ENCODE measurements at places on chromosomes 7 and 10.
A peak's percentile ranks its signal among the peaks of the same experiment; 100 is the strongest.

DNA sequence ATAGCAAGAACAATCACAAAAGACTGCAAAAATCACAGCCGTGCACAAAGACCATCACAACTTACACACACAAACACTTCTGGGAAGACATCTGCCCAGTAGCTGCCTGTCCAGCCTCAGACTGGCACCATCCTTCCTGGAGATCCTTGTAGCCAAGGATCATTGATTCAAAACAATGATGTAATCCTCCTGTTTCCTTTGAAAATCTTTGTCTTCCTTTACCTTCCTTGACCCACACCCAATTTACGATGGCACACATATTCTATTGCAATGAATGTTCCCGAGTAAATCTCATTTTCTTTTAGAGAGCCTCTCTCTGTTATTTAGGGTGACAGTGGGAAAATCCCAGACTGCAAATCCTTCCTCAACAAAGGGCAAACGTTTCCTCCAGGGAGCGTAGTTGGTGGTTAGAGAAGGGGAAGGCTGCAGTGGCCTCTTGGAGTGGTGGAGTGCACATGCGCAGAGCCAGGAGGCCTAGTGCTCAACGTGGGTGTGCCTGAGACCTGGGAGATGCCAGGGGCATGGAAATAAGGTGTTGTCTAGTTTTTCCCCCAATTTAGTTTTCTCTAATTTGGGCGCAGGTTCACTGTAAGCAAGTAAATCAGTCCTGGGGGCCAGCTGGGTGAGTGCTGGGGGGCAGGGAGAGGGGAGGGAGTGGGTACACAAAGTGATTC lies 3.1 kb upstream of the INPP5A start:
- DNase-seq = no peak

- no peak for DNase-seq
These were observed 984.7 kb upstream of the CELF2 start for GRCh38 chr10:10032991-10033390.

DNA sequence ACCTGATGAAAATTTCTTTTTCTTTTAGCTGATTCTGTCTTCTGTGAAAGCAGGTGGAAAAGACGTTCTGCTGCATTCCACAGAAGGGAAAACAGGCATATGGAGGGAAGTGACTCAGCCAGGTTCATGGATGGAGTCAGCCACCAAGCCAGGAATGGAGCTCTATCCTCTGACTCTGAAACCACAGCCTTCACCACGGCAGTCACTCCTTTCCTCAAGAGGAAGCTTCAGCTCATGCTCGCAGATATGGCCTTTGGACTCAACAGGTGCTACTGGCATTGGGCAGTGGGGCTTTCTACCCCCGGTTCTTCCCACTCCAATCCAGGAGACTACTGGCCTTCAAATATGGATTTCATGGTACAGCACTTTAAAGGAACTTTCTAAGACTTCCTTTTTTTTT lies 11.5 kb upstream of the PLAU start:
- no peak for DNase-seq

DNA sequence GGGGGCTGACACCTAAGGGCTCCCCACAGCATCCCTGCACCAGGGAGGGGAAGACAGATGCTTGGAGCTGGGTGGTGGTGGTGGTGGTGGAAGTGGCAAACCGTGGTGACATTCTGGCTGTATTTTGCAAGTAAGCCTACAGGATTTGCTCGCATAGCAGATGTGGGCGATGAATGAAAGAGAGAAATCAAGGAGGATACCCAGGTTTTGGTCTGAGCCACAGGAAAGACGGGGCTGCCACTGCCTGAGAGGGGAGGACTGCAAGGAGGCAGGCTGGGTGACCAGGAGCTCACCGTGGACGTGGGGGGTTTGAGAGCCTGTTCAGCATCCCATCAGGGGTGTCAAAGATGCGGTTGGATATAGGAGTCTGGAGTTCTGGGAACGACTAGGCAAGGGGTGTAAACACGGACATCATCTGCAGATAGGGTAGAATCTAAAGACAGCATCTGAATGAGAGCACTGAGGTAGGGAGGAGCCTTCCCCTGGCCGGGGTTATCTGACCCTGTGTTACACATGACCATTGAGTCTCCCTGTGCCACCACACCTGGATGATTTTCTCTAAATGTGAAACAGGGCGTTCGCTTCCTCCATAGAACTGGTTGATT lies 49.7 kb downstream of the TSPAN15 start:
- no peak for DNase-seq

DNA sequence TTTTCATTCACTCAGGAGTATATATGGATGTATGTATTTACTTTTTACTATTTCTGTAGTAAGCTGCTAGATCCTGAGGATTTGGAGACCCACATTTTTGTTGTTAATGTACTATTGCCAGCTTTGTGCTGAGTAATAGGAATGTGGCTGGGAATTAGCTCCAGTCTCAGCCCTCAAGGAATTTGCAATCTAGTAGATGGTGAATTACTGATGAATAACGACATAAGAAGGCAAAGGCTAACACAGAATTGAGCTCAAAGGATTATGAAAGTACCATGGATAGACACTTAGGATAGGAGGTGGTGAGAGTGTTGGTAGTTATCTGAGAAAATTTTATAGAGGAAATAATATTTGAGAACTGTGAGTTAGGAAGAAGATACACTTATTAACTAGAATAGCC lies 19.9 kb downstream of the CASD1 start:
- DNase-seq = no peak

DNA sequence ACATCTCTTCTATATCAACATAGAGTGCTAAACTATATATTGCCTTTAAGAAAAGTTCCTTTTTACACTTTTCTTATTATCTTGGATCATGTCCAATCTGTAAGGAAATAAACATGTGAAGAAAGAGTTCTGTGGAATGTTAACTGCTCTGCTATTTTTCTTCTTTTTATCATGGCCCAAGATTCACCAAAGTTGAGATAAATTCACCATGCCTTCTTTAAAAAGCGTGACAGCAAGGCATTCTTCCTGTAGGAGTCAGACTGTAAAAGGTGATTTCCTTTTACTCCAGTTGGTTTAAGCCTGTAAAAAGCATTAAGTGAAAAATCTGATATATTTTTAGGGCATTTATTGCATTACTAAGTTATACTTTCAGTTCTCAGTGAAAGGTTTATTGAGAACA lies 165.7 kb upstream of the FZD1 start:
- no peak for DNase-seq

DNA sequence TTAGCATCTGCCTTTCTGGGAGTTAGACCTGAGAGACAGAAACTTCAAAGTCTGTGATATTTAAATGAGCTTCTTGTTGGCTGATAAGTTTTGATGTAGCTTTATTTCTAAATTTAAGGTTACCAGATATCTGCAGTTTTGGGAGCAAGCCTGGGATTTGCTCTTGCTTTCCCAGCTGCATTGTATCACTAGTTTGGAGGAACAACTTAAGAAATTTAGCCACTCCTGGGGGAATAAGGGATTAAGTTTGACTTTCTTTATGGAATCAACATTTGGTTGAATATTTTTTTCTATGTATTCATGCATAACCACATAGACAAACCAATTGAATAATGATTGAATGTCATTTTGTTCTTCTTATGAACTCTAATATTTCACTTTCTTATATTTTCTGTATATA lies 178.6 kb downstream of the POLR1F start:
- DNase-seq = no peak

DNA sequence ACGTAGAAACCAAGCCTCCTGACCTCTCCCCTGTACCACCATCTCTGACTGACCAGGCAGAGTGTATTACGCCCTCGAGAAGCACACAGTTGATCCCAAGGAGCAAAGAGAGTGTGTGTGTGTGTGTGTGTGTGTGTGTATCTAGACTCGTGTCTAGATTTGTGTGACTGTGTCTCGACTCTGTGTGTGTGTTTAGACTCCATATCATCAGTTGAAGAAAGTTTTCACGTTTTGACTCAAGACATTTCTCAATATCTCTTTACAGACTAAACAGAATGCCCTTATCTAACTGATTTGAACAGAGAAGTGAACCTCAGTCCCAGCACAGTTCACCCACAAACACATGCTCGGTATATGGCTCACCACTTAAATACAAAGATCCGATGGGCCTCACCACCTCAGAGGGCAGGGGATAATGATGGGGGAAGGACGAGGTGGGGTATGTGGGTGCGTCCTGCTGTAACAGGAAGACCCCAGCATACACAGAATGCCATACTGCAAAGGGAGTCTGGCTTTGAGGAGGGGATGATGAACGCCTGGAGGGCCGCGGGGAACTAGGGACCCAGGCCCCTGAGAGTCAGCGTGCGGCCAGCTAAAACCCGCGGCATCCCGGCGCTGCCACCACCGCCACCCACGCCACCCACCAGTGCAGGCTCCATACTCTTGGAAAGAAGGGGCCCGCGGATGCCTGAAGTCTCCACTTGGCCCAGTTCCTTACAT lies 780 bp downstream of the ALDH18A1 start:
- DNase-seq = no peak

- DNase-seq = no peak
These were observed 149.4 kb upstream of the CHST15 start for GRCh38 chr10:124242791-124243190.

GRCh38 chr10:17454161-17455014 lies at the start of gene ST8SIA6:
Gene ST8SIA6 (minus strand): TSS chr10:17454595. CDS start chr10:17454255, 340 bp downstream.
- DNase-seq = peak; percentile 50

DNA sequence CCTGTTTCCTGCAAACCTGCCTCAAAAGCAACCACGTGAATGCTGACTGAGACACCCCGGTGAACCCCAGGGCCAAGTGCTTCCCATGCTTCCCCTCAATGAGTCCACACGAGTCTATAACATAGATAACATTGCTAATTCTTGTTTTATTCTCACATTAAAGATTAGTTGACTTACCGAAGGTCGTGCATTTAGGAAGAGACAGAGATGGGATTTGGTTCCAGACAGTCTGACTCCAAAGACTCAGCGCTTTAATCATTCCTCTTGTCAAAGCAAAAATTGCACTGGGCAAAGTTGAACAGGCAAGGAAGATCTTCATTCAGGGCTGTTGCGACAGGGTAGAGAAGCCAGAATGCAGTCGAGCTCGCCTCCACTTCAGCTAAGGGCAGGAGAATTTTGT lies 435.6 kb upstream of the C7orf33 start:
- DNase-seq = no peak

DNA sequence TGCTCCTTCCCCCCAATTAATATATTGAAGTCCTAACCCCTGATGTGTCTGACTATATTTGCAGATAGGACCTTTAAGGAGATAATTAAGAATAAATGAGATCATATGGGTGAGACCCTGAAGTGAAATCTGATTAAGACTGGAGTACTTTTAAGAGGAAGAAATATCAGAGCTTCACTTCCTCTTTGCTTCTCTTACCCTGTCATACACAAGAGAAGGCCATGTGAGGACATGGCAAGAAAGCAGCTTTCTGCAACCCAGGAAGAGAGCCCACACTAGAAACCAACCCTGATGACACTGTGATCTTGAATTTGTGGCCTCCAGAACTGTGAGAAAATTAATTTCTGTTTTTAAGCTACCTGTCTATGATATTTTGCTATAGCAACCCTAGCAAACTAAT lies 44.2 kb downstream of the JMJD1C start:
- DNase-seq = no peak

GRCh38 chr7:13153266-13153665 lies 465.8 kb downstream of the ARL4A start:
- no peak for DNase-seq

GRCh38 chr10:126252884-126253610 lies 135.2 kb downstream of the ADAM12 start:
- no peak for DNase-seq

DNA sequence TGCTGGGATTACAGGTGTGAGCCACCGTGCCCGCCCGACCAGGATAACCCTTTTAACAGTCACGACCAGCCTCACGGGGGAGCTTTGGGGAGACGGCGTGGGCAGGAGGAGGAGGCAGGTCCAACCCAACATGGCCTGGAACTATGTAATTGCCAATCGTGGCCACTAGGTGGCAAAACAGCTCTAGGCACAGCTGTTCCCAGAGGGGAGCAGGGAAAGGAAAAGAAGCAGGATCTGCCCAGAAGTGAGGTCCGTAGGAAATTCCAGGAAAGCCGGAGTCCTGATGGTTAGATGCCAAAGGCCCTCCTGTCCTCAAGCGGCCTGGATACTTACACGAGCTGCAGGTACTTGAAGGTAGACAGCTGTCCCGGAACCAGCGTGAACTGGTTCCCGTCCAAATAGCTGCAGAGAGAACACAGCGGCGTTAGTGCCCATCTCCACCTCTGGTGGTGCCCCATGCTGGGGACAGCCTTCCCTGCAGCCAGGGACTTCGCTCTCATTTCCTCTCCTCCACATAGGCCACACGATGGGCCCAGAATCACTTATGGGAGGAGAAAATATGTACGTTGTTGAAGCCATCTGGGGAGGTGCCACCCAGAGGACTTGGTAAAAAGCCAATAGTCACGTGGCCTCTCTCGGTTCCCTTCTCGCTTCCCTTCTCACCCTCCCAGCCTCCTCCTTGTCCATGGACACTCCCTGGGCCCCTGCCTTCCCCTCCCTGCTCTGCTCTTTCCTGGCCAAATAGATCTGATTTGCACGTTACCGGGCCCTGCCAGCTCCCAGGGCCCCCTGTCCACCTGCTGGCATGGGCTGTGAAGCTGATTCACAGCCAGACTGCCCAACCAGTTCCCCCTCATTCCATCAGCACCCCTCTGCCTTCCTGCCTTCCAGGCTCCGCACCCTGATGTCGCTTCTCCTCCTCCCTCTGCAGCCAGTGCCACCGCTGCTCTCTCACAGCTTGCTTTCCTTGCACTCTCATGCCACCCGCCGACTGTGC lies 148.1 kb downstream of the SLIT1 start:
- DNase-seq = peak; percentile 47

DNA sequence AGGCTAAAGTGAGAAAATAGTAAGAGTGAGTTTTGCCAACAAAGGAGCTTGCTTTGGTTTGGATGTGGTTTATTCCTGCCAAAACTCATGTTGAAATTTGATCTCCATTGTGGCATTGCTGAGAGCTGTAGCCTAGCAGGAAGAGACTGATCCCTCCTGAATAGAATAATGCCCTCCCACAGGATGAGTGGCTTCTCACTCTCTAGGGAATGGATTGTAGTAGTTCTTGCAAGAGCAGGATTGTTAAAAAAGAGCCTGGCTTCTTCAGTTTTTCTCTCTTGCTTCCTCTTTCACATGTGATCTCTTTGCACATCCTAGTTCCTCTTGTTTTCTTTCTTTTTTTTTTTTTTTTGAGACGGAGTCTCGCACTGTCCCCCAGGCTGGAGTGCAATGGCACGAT lies 34.4 kb downstream of the ASAH2 start:
- no peak for DNase-seq

- no peak for DNase-seq
These were observed 3.0 kb upstream of the ASB15 start for GRCh38 chr7:123598657-123599056.

GRCh38 chr7:41113719-41114118 lies 589.2 kb downstream of the INHBA start:
- no peak for DNase-seq

GRCh38 chr7:80070391-80070790 lies 64.2 kb upstream of the GNAI1 start:
- no peak for DNase-seq

Measured in CD8-positive, alpha-beta memory T cell (primary cell).